ENCODE measurements at places on chromosomes 5 and 9.

DNA sequence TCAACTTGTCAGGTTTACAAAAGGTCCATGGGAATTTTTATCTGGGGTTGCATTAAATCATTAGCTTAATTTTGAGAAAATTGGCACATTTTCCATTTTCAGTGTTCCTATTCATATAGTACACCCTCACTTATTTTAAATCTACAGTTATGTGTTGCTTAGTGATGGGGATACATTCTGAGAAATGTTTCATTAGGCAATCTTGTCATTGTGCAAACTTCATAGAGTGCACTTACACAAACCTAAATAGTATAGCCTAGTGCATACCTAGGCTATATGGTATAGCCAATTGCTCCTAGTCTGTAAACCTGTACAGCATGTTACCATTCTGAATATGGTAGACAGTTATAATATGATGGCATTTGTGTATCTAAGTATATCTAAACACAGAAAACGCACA lies 19.8 kb upstream of the FAM151B start:
- peak; percentile 29 for DNase-seq

GRCh38 chr5:35683466-35683865 lies 65.8 kb downstream of the SPEF2 start:
- no peak for DNase-seq

DNA sequence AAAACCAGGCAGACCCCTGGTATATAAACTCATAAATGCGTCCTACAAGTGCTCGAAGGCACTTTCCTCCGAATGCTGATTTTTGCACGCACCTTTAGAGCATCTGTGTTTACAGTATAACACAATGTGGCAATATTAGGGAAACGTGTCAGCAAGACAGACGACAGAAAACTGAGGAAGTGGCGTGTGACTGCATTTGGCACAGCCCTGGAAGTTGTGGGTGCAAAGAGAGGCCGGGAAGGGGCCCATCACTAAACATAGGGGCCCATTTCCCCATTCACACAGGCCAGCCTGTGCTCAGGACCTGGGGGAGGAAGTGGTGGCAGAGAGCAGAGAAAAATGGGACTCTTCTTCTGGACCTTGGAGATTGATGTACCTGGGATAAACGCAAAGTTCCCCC lies 48.2 kb downstream of the RASGEF1C start:
- DNase-seq = peak; percentile 83

DNA sequence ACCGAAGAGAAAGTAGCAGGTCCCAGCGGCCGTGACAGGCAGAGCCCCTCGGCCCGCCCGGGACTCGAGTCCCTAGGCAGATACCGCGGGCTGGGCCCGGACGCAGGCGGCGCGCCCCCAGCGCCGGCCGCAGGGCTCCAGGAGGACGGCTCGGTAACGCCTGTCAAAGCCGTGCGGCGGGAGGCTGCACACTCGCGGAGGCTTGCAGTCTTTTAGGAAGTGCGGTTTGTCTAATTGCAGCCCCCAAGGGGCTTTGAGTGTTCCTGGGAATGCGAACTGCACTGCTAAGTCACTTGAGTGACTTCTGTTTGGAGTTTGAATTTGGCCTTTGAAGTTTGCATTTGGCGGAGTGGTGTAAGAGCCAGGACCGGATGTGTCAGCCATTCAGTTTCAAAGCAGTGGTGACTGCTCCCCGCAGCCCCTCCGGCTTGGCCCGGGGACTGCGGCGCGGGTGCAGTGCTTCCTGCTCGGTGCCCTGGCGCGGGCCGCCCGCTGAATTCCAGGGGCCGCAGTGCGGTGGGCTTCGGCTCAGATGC lies 1.3 kb downstream of the MAP3K1 start:
- DNase-seq = peak; percentile 70

DNA sequence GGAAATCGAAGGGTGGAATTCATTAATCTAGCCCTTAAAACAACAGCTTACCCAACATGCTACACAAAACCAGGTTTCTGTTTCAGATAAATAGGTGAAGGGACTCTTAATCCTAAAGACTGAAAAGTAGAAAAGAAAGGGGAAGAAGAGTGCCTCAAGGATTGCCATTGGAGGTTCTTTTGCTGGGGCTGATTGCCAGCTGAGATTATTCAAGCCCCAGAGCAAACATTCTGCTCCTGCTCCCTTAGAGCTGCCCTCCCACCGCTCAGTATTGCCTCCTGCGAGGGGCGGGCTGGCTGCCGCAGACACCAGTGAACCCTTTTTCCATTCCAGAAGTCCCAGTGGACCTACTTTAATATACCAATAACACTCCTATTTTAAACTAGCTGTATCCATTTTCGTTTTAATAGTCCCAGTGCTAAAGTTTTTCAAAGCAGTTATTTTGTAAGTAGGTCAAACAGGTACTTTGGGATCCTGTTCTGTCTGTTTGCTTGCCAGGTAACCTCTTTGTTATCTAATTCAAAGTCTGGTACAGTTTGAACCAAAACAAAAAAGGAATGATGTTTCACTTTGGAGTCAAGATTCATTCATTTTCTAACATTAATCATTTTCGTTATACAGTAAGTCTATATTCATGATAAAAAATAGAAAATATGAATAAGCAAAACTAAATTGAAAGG lies 38.6 kb downstream of the HMGCS1 start:
- DNase-seq = no peak

DNA sequence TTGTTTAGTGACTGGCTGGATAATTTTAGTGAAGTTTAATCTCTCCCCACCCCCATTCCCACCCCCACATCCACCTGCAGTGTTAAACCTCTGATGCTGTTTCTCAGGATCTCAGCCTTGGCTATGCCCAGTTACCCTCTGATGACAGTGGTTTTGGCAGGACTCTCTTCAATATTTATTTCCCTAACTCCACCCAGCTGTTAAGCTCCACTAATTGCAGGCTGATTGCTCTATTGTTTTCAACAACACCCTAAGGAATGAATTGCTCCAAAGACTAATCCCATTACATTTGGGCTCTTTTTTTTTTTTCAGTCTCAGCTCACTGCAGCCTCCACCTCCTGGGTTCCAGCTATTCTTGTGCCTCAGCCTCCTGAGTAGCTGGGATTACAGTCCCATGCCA lies 46.3 kb downstream of the PHAX start:
- no peak for DNase-seq
